Thoracic aorta (tissue), 2 donors: ENCODE measurements at places on chromosomes 5 and 9. TPM values are rescaled to one million over a fixed set of nuclear protein-coding genes. Genes with fewer than 3 reads are reported as not detected.

GRCh38 chr9:20373263-20373662, 249.0 kb downstream of the MLLT3 start:
- no peak for DNase-seq

- no peak for DNase-seq
Measured at GRCh38 chr9:129953736-129954135, 89.3 kb downstream of the FNBP1 start.

GRCh38 chr5:169590602-169591001, 7.0 kb downstream of the SPDL1 start:
- no peak for DNase-seq

DNA sequence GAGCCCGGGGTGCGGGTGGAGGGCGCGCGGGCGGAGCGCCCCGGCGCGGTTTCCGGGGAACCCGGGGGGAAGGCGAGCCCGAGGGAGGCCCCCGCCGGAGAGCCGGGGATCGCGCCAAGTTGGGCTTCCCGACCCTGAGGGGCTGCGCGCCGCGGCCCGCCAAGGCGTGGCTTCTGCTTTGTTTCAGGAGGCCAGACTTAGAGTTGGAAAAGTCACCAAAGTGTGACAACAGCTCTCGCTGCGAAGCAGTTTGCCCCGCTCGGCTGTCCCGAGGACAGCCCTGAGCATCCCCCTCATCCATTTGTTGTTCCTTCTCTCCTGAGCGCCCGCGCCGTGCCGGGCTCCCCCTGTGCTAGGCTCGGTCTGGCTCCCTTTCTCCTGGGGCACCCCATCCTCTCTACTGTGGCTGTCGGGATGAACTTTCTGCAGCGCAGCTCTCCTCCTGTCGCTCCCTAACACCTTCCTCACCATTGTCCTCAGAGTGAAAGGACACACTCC, 410 bp downstream of the GLIPR2 start:
- DNase-seq = no peak

The SMIM33 gene
- not detected for total RNA-seq
